ENCODE measurements at places on chromosomes 16 and 17. TPM values are rescaled to one million over a fixed set of nuclear protein-coding genes. Genes with fewer than 3 reads are reported as not detected.

DHRS7B gene
- 17.2 TPM for total RNA-seq

RHBDL1 gene
- 1.4 TPM for total RNA-seq

FA2H gene
- total RNA-seq: 43.1 TPM

C17orf78 gene
- not detected for total RNA-seq

SBK1 gene
- total RNA-seq: 0.44 TPM

CFAP52 gene
- total RNA-seq: not detected

ARL5C gene
- not detected for total RNA-seq

RAB26 gene
- total RNA-seq: 2.7 TPM

KRT24 gene
- total RNA-seq: not detected

GRB7 gene
- total RNA-seq: 4.8 TPM

CACNG5 gene
- not detected for total RNA-seq

NHLRC4 gene
- 0.25 TPM for total RNA-seq

CD300H gene
- total RNA-seq: 0.43 TPM

TP53TG3B gene
- not detected for total RNA-seq

PAFAH1B1 gene
- total RNA-seq: 176 TPM

KRT33B gene
- total RNA-seq: 0.06 TPM

KRTAP4-1 gene
- total RNA-seq: 0.25 TPM

HBA1 gene
- total RNA-seq: 0.80 TPM

ZNF830 gene
- 14.0 TPM for total RNA-seq

HSF4 gene
- 15.7 TPM for total RNA-seq

CSH1 gene
- total RNA-seq: not detected

ZNF668 gene
- total RNA-seq: 18.0 TPM

SENP3 gene
- 95.3 TPM for total RNA-seq

CD300C gene
- 0.08 TPM for total RNA-seq

HOXB9 gene
- total RNA-seq: 8.5 TPM

COL1A1 gene
- 7.9 TPM for total RNA-seq

LAT gene
- total RNA-seq: 4.4 TPM

TAF15 gene
- total RNA-seq: 190 TPM

MC1R gene
- total RNA-seq: 7.1 TPM

KRT12 gene
- total RNA-seq: not detected

ADPRM gene
- total RNA-seq: 8.2 TPM

All from A549 treated with RU486 at 1 μM for 4 hours (cell line).